Mammary epithelial cell (primary cell): ENCODE measurements at places on chromosomes 6 and 20. TPM values are rescaled to one million over a fixed set of nuclear protein-coding genes. Genes with fewer than 3 reads are reported as not detected.
A peak's percentile ranks its signal among the peaks of the same experiment; 100 is the strongest.

- no peak for DNase-seq
These were observed 4.2 kb downstream of the ELOVL4 start for GRCh38 chr6:79943133-79943532.

GRCh38 chr20:47680804-47681529 lies 104.3 kb downstream of the SULF2 start:
- no peak for DNase-seq

DNA sequence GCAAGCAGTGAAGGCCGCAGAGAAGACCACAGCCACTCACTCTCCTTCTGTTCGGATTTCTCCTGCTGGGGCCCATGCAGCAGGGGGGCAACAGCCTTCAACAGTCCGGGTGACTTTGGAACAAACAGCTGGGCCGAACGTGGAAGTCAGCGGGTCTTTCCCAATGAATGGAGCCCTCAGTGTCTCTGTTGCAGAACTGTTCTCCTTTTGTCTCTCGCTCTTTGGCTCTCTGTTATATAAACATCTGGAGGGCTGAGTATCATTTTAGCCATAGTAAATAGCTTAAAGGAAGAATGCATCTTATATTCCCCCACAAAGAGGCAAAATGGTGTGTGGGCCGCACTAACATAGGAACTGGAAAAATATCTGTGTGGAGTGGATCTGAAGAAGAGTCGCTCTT lies 136.7 kb upstream of the RALGAPA2 start:
- no peak for DNase-seq

The ELOVL4 gene
- 4.7 TPM for polyA plus RNA-seq

GRCh38 chr6:141267420-141267819 lies 865.3 kb upstream of the GJE1 start:
- DNase-seq = no peak

GRCh38 chr6:31971279-31971992 lies 502 bp downstream of the DXO start:
- DNase-seq = no peak

DNA sequence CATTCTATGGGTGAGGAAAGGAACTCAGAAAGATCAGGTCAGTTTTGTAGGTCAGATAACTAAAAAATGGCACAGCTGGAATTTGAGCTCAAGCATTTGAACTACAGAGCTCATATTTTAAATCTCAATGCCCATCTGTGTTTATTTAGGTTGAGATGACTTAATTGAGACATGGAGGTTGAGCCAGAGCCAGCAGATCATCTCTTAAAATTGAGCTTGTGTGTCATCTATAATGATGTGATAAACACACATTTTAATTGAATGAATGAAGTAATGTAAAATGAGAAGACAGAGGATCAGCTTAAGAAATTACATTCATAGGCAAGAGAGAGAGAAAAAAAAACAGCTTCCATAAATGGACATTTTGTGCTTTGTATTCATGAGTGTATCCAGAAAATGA lies 3.7 kb downstream of the MANEA start:
- no peak for DNase-seq

DNA sequence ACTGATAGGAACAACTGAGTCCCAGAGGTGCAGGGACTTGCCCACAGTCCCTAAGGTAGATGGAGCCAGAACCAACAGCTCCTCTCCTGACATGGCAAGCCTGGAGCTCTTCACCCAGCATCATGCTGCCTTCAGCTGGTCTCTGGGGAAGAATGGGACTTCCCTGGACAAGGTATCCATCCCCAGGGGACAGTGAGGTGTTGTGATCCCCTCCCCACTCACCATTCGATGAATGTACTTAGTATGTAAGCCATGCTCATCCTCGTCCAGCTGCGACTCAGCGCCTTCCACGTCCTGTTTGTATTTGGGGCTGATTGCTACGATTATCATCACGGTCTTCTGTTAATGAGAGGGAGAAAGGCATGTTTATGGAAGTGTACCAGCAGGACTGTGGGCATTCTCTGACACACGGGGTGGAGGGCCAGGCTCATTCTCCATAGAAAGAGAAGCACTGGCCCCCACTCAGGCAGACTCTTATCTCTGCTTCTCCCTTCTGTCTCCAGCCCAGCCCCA lies 39.4 kb downstream of the TRAF3IP2 start:
- DNase-seq = no peak

GRCh38 chr20:16662467-16662866 lies 67.4 kb upstream of the SNRPB2 start:
- no peak for DNase-seq

DNA sequence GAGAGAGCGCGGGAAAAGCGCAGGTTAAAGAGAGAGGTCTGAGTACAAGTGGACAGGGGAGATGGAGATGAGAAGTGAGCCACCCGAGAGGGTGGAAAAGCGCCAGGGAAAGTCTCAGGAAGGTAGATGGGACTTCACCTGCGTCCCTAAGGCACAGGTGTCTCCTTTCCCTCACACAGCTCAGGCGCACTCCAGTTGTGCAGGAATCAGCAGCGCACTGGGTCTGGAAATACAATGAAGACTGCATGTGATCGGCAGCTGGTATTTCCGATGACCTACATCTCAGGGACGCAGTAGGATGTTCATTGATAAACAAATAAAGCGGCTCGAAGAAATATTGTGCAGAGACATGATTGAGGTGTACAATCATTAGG lies 432 bp upstream of the KHDRBS2 start:
- DNase-seq = no peak

The CRISP2 gene
- not detected for polyA plus RNA-seq

GRCh38 chr6:126152372-126152745 lies 166.0 kb downstream of the TRMT11 start:
- no peak for DNase-seq

- DNase-seq = no peak
These were observed 23.5 kb upstream of the NPBWR2 start for GRCh38 chr20:64130876-64131275.

The SLC25A27 gene
- 3.5 TPM for polyA plus RNA-seq

GRCh38 chr6:125678601-125679000 lies 70.8 kb upstream of the HEY2 start:
- DNase-seq = no peak

The ETV7 gene
- 0.78 TPM for polyA plus RNA-seq

The MEI4 gene
- not detected for polyA plus RNA-seq

GRCh38 chr20:62454904-62455636 lies 20.7 kb downstream of the GATA5 start:
- no peak for DNase-seq

DNA sequence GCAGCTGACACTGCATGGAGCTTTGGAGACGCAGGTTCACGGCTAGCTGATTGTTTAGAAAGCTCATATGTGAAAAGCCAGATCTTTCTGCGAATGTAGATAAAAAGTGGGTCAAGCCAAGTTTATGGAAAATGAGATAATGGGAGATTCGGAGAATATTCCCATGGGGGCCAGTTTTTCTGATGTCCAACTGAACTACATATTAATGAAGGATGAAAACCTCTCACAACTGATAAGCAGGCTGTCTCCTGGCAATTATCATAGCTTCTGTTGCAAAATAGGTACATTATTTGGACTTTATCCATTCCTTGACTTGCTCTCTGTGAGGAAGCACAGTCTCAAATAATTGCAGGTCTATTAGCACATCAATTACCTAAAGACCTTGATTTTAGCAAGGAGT lies 21.1 kb downstream of the HDGFL1 start:
- no peak for DNase-seq

The TMEM200A gene
- polyA plus RNA-seq = 11.6 TPM

The RAB44 gene
- polyA plus RNA-seq = 0.02 TPM

DNA sequence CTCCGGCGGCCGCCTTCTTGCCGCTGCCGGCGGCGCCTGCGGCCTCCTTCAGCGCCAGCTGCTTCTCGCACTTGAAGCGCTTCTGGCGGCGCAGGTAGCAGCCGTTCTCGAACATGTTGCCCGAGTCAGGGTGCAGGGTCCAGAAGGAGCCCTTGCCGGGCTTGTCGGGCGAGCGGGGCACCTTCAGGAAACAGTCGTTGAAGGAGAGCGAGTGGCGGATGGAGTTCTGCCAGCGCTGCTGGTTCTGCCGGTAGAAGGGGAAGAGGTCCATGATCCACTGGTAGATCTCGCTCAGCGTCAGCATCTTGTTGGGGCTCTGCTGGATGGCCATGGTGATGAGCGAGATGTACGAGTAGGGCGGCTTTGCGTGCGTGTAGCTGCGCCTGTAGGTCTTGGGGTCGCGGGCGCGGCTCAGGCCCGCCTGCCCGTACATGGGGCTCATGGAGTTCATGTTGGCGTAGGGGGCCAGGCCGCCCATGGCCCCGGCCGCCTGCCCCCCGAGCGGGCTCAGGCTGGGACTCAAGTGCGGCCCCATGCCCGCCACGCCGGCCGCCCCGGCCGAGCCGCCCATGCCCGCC lies 1.9 kb downstream of the FOXA2 start:
- no peak for DNase-seq

The ADTRP gene
- 53.6 TPM for polyA plus RNA-seq

The RGS17 gene
- 3.4 TPM for polyA plus RNA-seq

- DNase-seq = no peak
These were observed 9.0 kb upstream of the TREM2 start for GRCh38 chr6:41171908-41172307.

GRCh38 chr6:108835218-108835850 lies 12.9 kb upstream of the ARMC2 start:
- peak; percentile 42 for DNase-seq

DNA sequence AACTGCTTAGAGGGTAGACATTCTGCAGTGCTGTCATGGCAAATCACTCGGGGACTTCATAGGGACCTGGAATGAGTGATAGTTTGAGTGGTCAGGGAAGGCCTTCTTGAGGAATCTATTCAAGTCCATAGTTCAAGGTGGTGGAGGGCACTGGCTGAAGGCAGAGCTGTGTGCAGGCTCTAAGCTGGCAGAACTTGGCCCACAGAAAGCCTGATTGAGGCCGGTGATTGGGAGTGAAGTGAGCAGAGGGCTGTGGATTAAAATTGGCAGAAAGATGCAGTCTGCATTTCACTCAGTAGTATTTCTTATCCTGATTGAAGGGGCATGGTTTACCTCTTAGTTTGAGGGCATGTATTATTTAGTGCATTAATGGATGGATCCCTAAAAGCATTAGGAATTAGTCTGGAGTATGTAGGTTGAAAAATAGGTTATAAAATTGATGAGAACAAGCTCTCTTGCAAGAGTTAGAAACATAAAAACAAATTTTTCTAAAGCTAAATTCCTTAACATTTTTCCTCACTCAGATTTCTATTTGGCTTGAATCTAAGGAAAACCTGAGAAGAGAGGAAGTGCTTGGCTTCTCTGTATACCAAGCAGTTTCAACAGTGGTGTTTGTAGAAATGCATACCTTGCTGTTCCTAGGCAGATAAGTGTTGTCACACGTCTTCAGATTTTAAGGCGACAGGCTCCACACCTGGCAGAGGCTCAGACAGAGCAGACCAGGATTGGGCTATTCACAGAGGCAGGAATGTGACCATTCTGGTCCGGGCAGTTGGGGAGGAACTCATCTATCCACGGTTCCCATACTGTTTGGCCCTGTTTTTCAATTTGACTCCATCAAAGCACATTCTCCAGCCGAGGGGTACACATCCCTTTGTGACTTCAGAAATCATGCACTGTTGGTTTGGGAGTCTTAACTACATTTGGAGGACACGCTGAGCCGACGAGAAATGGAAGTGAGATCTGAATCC lies 45.2 kb downstream of the UTRN start:
- peak; percentile 66 for DNase-seq

- DNase-seq = no peak
These were observed 65.9 kb upstream of the FBXL4 start for GRCh38 chr6:99013661-99014060.

The ID1 gene
- polyA plus RNA-seq = 206 TPM

The SDHAF4 gene
- 1.9 TPM for polyA plus RNA-seq

The GSTA3 gene
- not detected for polyA plus RNA-seq

DNA sequence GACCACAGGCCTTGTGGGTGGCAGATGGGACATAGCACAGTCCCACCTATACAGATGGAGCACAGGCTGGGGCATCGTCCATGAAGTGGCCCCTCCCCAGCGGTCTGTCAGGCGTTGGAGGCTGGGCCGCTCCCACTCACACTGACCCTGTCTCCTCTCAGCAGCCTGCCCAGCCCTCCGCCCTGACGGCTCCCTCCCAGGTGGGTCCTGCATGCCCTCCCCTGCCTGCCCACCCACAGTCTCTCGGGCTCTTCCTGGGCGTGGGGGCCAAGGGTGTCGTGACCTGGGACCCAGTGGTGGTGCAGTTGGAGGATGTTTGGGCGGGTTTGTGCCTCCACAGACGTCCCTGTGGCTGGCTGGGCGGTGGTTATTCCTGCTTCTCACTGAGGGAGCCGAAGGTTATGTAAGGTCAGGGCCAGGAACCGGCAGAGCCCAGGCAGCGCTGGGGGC lies 22.3 kb downstream of the COL20A1 start:
- no peak for DNase-seq

The ID4 gene
- polyA plus RNA-seq = 0.05 TPM

DNA sequence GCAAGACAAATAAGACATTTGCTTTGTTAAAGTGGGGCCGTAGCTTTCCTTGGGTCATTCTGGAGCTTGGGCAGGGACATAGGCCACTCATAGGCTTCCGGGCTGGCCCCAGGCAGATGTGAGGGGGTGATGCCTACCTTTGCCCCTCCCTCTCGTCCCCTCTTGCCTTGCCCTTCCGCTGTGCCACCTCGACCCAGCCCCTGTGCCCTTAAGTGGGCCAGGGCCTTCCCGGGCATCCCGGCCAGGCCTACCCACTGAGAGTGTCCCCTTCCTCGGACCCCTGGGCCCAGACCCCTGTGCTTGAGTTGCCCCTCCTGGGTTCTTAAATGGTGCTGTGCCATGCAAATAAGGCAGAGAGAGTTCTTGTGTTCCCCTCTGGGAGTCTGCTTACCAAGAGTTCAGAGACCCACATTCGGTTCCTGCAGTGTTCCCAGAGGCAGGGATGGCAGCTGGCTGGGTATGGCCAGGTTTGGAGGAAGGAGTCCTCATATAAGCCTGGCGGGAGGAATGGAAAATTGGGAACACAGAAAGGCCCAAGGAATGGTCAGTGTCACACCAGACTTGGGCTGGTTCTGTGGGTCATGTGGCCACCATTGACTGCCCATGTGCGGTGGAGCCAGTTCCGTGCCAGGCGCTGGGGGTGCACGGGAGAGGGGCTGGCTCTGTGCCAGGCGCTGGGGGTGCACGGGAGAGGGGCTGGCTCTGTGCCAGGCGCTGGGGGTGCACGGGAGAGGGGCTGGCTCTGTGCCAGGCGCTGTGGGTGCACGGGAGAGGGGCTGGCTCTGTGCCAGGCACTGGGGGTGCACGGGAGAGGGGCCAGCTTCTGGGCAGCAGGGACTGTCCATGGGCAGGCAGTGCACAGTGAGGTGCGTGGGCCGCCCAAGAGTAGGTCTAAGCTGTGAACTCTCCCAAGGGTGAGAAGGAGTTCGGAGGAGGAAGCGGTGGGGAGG lies 173.5 kb upstream of the SNX9 start:
- DNase-seq = no peak

DNA sequence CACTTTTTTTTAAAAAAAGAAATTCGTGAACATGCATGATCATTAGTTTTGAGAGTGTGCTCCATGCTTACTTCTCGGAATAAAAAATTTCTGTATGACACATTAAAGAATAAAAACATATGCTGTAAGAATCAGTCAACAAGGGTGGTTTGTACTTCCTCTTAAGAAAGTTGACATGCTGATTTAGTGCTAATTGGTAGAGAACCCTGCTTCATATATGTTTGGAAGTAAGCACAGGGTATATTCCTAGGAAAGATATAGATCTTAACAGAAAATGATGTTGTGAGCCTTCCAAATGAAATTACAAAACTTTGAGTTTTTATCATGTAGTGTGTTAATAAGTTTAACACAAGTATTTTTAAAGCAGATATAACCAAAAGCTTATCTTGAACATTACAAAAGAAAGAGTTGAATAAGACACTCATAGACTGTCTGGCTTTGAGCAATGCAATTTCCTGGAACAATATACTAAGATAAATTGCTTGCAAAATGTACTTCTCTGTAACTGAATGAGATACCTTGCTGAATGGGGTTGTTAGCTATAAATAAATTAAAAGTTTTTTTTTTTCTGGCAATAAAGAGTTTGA lies 13.8 kb upstream of the VIP start:
- no peak for DNase-seq

- no peak for DNase-seq
These were observed 238.1 kb downstream of the LAMA2 start for GRCh38 chr6:129120856-129121638.
